Panc1 (cell line): ENCODE measurements at places on chromosomes 3 and 15.

- no peak for DNase-seq
Observed at GRCh38 chr3:142077859-142078500, 71.4 kb downstream of the TFDP2 start.

DNA sequence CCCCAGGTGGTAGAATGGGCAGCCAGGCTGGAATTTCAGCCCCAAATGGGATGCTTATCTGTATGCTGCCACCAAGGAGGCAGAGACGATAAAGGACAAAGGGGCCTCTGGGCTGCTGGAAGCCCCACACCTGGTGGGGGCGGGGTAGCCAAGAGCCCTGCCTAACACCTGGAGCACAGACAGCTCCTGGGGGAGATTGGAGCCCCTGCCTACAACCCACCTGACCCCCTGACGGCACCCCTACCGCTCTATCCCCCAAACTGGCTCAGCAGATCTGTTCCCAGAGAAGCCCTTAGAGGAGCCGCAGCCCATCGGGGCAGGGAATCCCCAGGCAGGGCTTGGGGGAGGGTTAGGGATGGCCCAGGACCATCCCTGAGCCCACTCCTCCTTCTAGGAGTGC, 15.8 kb upstream of the SEMA3F start:
- DNase-seq = no peak

DNA sequence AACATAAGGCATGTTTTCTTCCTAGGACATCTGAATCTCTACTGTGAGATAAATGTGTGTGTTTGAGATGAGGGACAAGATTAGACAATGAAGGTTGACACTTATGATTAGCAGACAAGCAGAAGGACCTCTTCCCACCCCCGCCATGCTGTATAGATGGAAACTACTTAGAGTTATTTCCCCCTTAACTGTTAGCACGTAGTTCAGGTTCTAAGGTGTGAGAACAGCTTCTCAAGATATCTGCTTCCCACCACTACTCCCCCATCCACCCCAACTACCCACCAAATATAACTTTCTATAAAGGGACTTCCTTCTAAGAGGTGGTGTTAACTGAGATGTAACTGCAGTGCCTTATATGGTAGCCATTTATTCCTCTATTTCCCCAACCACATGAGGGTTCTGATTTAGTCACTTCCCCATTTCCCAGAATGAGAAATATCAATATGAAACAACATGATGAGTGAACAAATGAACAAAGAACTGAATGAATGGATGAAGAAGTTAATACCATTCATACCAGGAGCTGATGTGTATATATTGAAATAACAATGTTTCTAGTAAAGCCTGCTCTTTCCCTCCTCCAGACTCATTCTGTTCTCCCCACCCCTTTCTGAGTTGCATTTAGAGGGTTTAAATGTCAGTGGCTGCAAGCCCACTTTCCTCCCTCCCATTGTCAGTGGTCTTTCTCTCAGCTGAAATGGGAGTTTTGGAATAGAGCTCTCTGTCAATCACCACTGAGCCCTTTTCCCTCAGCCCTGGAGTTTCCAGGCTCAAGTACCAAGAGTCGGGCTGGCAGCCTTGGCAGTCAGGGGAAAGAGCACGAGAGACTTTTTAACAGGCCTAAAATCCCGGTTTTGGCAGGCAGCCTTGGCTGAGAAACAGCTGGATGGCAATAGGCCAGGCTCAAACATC, 7.7 kb upstream of the RFTN1 start:
- no peak for DNase-seq

DNA sequence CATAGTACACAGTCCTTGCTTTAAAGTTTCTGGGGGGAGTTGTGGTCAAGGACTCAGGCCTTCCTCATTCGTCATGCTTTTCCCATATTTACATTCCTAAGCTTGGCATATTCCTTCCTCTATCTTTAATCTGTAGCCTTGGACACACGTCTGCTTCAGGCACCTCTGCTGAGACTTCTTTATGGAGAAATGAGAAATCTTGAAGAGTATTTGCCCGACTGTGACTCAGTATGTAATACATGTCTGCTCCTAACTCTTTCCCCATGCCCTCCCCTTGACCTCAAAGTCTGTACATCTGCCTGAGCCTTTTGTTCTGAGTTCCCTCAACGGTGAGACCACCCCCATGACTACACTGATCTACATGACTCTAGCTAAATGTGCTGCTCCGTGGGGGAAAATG, 246.1 kb downstream of the SI start:
- DNase-seq = no peak

- no peak for DNase-seq
Observed at GRCh38 chr3:11582191-11582968, 61.3 kb downstream of the VGLL4 start.

DNA sequence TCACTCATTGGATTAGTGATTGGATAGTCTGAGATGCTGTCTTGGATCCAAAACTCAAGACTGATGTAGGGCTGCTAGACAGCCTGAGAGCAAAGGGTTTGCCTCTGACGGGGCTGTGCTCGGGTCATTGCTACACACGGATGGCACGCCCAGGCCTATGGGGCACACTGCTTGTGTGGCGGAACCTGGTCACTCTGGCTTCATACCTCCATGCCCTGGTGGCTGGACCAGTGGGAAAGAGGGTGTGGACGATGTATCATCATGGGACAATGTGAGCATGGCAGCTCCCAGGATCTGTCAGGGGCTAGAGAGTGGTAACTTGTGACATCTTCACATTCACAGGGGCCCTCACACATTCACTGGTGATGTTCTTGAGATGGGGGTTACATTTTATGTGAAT, 18.1 kb upstream of the CCDC174 start:
- no peak for DNase-seq

DNA sequence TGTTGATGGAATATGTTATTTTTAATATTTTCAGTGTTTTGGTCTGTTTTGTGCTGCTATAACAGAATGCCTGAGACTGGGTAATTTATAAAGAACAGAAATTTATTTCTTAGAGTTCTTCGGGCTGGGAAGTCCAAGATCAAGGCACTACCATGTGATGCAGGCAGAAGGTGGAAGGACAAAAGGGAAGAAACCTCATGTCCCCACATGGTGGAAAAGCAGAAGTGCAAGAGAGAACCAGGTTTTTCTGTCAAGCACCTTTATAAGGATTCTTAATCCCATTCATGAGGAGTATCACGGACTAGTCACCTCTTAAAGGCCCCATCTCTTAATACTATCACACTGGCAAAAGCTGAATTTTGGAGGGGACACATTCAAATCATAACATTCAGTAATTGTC, 57.9 kb upstream of the EPHB3 start:
- no peak for DNase-seq

DNA sequence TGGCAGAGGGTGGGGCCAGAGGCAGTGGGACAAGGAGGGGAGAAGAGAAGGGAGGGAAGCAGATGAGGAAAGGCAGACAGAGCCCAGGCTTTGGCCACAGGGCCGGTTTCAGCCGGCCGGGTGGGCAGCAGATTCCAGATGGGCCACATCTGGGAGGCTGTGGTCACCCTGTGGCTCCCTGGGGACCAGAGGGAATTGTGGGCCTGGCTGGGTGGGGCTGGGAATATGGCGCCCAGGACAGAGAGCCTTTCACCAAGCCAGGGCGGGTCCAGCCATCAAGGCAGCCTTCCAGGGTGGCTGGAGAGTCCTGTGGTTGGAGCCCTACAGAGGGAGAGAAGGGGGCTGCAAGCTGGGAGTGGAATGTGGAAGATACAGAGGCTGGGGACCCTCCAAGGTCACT, 18.9 kb downstream of the PTH1R start:
- no peak for DNase-seq

DNA sequence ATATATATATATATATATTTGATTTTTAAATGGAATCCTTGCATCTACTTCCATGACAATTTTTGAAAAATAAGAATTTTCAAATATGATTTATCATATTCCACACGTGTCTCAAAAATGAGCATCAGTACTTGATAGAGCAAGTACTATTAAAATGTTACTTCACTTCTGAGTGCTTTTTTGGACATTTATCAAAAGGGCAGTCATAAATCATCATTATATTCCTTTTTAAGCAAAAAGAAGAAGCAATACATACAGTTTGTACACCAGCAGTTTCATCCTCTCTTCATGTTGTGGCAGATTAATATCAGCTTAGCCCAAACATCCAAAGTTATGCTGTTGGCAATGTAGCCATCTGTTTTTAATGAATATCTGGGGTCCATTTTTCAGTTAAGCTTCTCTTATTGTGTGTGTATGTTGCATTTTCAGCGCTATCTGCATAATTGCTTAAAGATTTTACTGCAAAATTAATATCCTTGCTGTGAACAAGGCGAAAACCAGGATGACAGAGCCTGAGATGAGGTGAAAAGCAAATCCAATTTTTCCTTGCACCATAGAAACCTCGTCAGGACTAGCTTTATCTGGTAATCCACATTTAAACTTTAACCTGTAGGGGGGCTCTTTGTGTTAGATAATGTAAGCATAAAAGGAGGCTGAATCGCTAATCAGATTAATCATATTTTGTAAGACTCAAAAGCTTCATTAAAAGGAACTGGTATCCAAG, 604.9 kb upstream of the AGTR1 start:
- DNase-seq = no peak

DNA sequence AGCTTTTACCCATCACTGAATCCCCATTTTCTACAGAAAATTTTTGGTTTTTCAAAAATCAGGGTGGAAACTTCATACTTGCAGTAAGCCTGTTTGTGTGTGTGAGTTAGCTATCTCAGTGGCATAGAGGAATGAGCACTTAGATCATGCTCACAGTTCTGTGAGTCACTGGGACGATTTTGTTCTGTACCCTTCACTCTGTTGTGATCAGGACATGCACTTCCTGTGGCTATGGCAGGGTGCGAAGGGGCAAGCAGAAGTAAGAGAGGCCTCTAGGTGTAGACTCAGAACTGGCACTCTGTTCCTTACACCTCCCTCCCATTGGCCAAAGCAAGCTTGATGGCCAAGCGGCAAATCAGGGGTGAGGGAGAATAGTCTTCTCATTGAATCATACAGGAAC, 11.6 kb downstream of the NIPA2 start:
- DNase-seq = no peak

- no peak for DNase-seq
Observed at GRCh38 chr3:124962403-124962940, 27.9 kb upstream of the MUC13 start.

- no peak for DNase-seq
Observed at GRCh38 chr15:48493763-48494225, 151.7 kb downstream of the FBN1 start.

- DNase-seq = no peak
Observed at GRCh38 chr3:151940481-151940880, 67.0 kb downstream of the SUCNR1 start.

DNA sequence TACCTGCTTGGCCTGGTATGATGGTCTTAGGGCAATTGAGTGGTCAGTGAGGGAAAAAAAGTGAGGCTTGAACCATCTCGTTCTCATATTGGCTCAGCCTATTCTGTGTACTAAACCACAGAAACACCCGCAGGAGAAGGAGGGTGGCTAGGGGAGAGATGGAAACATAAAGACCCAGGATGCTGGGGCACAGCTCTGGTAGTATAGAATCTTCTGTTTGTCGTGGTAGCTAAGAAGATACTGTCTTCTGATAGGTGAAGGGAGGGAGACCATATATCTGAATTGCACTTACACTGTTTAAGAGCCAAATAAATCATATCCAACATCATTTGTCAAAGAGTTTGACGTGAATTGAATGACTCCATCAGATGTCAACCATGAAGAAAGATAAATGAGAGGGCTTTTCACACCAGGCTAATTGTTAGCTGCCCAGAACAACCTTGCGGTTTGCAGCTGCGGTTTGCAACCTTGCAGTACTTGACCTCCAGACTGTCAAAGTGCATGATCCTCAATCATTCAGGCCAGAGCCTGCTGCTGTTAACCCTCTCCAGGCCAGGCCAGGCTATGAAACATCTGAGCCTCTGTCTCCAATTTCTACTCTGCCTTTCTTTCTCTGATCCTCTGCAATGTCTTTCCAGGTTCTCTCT, 40.9 kb upstream of the PIK3R4 start:
- DNase-seq = no peak

- DNase-seq = no peak
Observed at GRCh38 chr3:136346486-136346885, 96.3 kb downstream of the PCCB start.

DNA sequence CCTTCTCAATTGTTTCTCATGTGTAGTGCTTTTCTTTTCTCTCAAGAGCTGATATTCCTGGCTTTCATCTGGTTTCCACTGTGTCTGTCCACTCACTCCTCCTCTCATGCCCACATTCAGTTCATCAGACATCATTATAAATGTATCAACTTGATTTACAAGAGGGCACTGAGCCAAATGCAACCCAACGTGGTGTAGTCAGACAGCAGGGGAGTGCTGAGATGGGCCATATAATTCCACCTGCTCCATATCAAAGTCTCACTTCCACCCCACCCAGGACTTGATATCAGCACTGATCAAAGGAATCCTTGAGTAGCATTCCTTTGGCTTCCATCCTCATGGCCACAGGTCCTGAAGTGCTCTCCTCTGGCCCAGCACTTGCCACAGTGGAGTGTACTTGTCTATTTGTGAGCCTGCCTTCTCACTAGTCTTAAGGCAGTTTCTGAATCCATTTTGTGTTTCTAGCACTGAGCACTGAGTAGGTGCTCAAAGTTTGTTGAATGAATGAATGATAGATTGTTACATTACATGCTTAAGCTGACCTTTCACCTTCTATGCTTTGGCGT, 252.8 kb downstream of the CLSTN2 start:
- DNase-seq = no peak

- no peak for DNase-seq
Observed at GRCh38 chr3:4906107-4906621, 73.1 kb upstream of the BHLHE40 start.

GRCh38 chr3:53045518-53046170, at the start of gene SFMBT1:
Gene SFMBT1 (minus strand): TSS chr3:53046073. CDS start chr3:52969128, 76,945 bp downstream.
- no peak for DNase-seq

DNA sequence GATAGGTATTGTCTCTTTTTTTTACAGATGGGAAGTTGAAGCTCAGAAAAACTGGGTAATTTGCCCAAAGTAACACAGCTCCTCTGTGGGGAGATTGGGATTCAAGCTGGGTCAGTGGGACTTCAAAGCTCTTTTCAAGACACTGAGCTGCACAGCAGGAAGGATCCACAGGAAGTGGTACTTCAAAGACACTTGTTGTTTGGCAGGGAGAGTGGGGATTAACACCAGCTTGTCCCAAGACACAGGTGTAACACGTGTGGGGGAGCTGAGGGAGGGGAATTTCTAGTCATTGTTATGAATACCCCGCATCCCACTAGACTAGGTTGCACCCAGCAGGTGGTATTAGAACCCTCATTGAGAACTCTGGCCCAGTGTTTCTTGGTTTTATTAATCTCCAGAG, 116.0 kb downstream of the FOXB1 start:
- no peak for DNase-seq

- no peak for DNase-seq
Observed at GRCh38 chr3:61638741-61639140, 77.4 kb downstream of the PTPRG start.

DNA sequence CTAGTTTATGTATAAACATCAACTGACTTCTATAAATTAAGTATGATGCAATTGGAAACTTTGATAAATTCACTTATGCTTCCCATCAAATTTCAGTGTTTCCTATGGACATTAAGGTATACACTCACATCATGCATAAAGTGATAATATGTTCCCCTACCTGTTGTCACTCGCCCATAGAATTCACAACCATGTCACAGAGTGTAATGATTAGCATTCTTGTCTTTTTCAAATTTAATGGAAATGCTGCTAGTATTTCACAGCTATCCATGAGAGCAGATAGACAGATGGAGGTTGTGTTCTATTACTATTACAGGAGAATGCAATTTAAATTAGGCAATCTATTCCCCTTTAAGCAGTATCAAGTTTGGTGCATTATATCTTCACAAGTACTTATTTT, 984 bp downstream of the PLSCR4 start:
- no peak for DNase-seq
